ENCODE measurements at places on chromosomes 5 and 9. TPM values are rescaled to one million over a fixed set of nuclear protein-coding genes. Genes with fewer than 3 reads are reported as not detected.

- no peak for DNase-seq
Measured at GRCh38 chr5:75051217-75051751, 1.1 kb downstream of the GCNT4 start.

DNA sequence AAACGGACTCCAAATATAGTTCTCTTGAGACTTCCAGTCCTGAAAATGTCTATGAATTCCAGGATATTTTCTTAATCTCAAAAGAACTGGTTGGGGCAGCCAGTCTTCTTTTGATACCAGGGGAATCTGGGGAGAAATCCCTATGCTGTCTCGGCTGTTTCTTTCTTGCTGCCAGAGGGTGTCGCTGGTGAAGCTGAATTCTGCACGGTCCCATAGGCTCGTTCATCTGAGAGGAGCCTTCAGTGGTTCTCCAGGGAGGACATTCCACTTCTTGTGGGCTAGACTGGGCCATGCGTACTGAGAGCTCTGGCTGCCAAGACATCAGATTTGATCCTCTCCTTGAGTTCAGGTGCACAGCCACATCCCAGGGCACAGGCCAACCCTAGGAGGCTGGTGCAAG lies 155.0 kb upstream of the CLINT1 start:
- DNase-seq: no peak

GRCh38 chr5:77394064-77394715 lies 97.9 kb downstream of the WDR41 start:
- DNase-seq: no peak

GRCh38 chr5:150196514-150196913 lies 6.7 kb downstream of the SLC6A7 start:
- DNase-seq: no peak

The ANKRD34B gene
- not detected for total RNA-seq

DNA sequence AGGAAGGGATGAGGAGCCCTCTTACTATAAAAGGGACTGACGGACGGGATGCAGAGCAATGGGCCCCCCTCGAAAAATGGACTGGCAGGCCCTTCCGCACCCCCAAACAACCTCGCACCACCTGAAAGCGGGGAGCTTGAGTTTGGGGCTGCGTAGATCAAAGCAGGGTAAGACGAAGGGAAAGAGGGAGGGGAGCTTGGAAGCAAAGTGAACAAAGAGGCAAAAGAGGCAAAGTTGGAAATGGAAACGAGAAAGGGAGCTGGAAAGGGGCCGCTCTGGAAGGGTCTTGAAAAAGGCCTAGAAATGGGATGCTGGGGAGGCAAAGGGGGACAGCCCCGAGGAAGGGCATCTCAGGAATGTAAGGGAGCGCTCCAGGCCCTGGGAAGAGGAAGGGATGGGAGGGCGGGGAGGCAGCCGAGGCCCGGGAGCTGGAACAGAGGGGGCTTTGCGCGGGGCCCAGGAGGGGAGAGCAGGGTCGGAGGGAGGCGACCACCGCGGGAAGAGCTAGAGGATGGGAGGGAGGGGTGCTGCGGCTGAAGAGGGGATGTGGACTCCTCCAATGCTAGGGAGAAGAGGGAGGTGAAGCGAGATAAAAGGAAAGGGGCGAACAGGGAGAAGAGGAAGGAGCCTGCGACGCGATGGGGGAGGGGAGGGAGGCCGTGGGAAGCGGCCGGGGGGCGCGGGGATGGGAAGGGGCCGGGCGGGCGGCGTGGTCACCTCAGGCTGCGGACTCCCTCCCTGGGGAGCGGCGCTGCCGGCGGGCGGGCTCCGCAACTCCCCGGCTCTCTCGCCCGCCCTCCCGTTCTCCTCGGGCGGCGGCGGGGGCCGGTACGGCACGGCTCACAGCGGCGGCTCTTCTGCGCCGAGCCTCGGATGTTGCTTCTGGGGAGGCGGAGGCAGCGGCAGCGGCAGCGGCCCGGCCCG lies 577 bp downstream of the RNF145 start:
- DNase-seq: peak; percentile 72

The LHX3 gene
- total RNA-seq: not detected

DNA sequence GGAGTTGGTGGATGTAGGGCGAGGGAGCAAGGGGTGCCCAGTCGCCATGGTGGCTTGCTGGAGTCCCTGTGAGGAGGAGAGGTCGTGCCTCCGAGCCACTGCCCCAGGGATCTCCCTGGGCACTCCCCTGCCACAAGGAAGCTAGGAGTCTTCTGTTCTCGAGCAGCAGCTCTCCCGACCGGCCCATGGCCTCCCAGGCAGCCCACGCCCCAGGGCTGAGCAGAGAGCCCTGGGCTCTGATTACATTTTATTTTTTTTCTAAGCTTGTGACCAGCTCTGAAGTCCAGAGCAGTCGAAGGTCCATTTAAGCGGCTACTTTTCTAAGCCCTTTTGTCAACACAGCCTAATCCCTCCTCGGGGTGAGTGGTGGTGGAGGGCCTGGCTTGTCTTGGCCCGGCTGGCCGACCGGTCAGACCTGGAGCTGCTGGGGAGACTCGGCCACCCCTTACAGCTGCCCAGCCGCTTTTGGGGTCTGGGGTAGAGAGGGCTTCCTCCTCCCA lies 2.1 kb downstream of the RXRA start:
- peak; percentile 59 for DNase-seq

The ORM2 gene
- not detected for total RNA-seq

- DNase-seq: no peak
Measured at GRCh38 chr9:98222885-98223691, 30.7 kb upstream of the CORO2A start.

The ZBTB34 gene
- 6.3 TPM for total RNA-seq

DNA sequence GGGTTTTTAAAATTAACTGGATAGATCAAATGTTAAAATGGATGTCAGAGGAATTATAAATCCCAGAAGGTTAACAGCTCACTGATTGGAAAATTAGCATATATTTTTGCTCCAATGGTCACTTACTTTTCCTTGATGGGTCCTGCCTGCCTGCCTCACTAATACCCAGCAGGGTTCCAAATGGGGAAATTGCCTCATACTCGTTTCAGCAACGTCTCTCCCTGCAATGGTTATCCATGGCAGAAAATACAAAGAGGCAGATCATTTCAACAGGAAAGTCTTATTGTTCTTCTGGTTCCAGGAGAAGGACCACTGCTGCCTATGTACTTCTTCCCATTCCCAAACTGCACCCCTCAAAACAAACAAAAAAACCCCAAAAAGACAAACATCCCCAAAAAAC lies 71.3 kb downstream of the ERP44 start:
- DNase-seq: no peak

The PCDHA3 gene
- 0.14 TPM for total RNA-seq

The NRG2 gene
- total RNA-seq: 1.9 TPM

The GABRP gene
- total RNA-seq: 0.14 TPM

- DNase-seq: no peak
Measured at GRCh38 chr9:36560771-36561170, 11.9 kb upstream of the MELK start.

GRCh38 chr5:7209658-7210057 lies 186.3 kb upstream of the ADCY2 start:
- no peak for DNase-seq

GRCh38 chr5:147417135-147417813 lies 92.6 kb downstream of the DPYSL3 start:
- no peak for DNase-seq
